DMS79 (cell line): ENCODE measurements at places on chromosomes 13 and 19.

GRCh38 chr19:28424077-28424476 is 788.9 kb downstream of the UQCRFS1 start:
- no peak for DNase-seq

DNA sequence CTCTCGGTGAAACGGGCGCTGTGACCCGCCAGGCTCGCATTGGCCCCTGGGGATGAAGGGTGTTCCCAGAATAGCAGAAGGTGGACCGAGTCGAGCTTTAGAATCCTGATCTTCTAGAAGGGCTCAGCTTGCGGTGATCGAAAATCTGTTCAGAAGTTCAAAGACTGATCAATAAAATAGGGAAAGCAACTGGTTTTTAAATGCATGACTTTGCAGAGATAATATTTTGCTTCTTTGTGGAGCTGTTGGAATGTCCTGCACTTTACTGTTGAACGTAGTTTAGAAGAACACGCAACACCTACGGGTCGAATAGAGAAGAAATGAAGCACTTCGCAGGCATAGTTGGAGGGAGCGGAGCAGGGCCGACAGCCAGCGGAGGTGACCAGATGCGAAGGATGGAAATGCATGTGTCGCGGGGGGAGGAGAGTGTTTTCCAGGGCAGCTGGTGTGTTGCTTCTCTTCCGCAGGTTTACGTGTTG is 766 bp downstream of the CEBPG start:
- no peak for DNase-seq

DNA sequence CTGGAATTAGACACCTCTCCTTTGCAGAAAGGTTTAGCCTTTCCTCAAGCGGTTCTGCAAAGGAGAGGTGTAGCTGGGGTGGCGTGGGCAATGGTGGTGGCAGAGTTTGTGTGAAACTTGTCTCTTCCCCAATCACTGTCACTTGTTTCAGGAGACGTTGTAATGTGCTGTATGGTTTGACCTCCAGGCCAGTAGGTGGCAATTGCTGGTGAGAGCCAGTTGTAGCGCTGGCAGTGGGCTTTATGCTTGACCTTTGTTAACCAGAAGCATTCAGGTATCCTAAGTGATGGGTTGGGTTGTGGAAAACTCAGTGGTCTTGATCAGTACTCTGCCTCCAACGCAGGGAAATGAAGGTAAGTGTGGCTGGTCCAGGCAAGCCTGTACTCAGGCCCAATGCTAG is 12.7 kb upstream of the LILRA5 start:
- DNase-seq, result no peak

- no peak for DNase-seq
Observed at GRCh38 chr19:44332145-44332544, 24.3 kb downstream of the ZNF112 start.
